Mammary epithelial cell (primary cell): ENCODE measurements at places on chromosomes 2 and 18. TPM values are rescaled to one million over a fixed set of nuclear protein-coding genes. Genes with fewer than 3 reads are reported as not detected.

ANKRD29 gene
- total RNA-seq, result 7.5 and 12.6 TPM in 2 replicates

ITGA6 gene
- 713 and 887 TPM in 2 replicates for total RNA-seq

CCDC74B gene
- total RNA-seq, result 2.7 TPM

IL36RN gene
- total RNA-seq, result 0.67 TPM

KCNJ13 gene
- not detected in 2 replicates for total RNA-seq

DES gene
- 0.33 TPM for total RNA-seq

KRTCAP3 gene
- 1.5 TPM for total RNA-seq

DNAH7 gene
- 0.56 TPM in 1 of 2 replicates, not detected in the other for total RNA-seq

IL37 gene
- total RNA-seq, result not detected

DLGAP1 gene
- total RNA-seq, result 1.7 TPM

CD8B2 gene
- not detected for total RNA-seq

SLC23A3 gene
- 2.7 and 4.1 TPM in 2 replicates for total RNA-seq

DSG1 gene
- total RNA-seq, result 0.17 TPM

MC5R gene
- not detected in 2 replicates for total RNA-seq

ARHGAP28 gene
- 9.0 TPM for total RNA-seq

THSD7B gene
- total RNA-seq, result under 0.01 TPM

ANKZF1 gene
- 44.4 and 52.9 TPM in 2 replicates for total RNA-seq

LOXHD1 gene
- total RNA-seq, result not detected

ACKR3 gene
- total RNA-seq, result 1.6 and 1.8 TPM in 2 replicates

MEP1B gene
- not detected in 2 replicates for total RNA-seq

WDR7 gene
- 9.8 and 18.7 TPM in 2 replicates for total RNA-seq

ABCG8 gene
- not detected in 2 replicates for total RNA-seq

KHK gene
- 2.1 TPM in 1 of 2 replicates, not detected in the other for total RNA-seq

LGALSL gene
- total RNA-seq, result 23.0 and 23.3 TPM in 2 replicates

DOCK10 gene
- total RNA-seq, result 1.6 and 5.1 TPM in 2 replicates

HOXD8 gene
- total RNA-seq, result not detected

WNT10A gene
- 0.45 and 0.53 TPM in 2 replicates for total RNA-seq
